ENCODE measurements at places on chromosomes 1 and 21.
A peak's percentile ranks its signal among the peaks of the same experiment; 100 is the strongest.

- peak; percentile 18 for DNase-seq
Observed at GRCh38 chr21:34707876-34708325, 39.1 kb downstream of the CLIC6 start.

- DNase-seq: no peak
Observed at GRCh38 chr1:97849345-97850340, 71.2 kb downstream of the DPYD start.

GRCh38 chr1:182095946-182096345, 34.4 kb upstream of the ZNF648 start:
- DNase-seq: no peak

GRCh38 chr1:157363660-157364140, 188.6 kb downstream of the FCRL5 start:
- no peak for DNase-seq

GRCh38 chr1:215040190-215040589, 42.3 kb upstream of the KCNK2 start:
- DNase-seq: no peak

DNA sequence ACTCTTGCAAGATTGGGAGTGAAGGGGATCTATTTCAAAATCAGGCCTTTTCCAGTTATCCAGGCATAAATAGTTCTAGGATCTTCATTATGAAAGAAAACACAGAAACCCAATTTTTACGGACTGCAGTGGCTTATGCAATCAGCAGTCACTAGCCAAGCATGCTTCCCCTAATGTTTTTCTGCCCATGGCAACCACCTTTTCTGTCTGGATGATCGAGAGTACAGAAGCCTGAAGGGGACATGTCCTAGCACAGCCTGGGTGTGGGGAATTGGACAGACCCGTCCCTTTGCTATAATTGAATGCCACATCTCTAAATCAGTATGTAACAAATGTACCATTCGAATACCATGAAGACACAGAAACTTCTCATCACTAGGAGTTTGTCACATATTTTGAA, 29.8 kb upstream of the NCAM2 start:
- DNase-seq: no peak

GRCh38 chr1:5376538-5377247, 615.5 kb downstream of the NPHP4 start:
- DNase-seq: no peak

DNA sequence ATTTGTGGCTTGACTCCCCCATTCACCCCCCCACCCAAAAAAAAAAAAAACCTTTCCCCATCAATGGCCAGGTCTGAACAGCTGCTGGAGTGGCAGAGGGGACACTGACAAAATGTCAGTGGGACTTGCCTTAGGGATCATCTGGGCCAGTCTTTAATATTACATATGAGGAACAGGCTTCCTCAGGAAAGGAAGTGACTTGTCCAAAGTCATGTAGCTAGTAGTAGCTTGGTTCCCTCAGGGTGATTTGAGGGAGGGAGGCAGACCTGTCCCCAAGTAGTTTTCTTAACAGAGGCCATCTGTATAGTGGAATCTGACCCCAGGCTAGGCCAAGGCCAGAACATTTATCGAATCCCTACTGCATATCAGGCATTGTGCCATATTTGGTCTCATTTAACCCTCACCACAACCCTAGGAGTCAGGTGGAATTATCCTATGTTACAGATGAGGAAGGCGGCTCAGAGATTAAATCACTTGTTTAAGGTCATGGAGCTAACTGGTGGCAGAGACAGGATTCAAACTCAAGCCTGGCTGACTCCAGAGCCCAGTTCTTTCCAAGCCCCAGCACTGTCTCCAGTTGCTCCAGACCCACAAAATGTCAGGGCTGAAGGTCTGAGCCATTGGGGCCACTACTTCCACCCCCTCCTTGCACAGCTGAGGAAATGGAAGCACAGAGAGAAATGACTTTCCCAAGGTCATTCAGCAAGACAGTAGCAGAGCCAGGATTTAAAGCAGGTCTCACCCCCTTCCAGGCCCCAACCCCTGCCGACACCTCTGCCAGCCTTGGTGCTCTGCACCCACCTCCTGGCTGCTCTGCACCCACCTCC, 10.4 kb downstream of the ZBTB7B start:
- no peak for DNase-seq

DNA sequence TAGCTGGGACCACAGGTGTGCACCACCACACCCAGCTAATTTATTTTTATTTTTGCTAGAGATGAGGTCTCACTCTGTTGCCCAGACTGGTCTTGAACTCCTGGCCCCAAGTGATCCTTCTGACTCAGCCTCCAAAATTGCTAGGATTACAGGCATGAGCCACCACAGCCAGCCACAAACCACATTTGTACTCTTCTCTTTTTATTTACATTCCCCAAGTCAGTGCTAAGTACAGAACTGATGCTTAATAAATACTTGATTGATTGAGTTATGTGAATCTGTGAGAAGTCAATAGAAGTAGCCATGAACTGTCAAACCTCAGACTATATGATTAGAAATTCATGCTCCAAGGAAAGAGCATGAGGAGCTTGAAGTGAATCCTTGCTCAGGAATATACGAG, 48.5 kb upstream of the S1PR1 start:
- DNase-seq: no peak

DNA sequence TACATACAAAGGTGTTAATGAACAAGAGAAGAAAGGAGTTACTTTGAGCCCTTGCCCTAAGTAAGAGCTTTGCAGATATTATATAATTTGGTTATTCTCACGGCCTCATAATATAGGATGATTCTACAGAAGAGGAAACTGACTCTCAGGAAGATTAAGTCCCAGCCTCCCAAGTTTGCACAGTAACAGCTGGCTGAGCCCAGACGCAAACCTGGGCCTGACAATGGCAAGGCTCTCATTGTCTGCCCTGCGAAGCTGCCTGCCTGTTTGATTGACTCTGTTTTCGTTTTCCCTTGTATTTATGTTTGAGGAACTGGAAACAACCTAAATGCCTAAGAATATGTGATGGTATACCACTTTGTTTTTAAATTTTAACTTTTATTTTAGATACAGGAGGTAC, 76.2 kb upstream of the PGBD5 start:
- no peak for DNase-seq

GRCh38 chr1:54652168-54652567, 10.6 kb downstream of the MROH7 start:
- DNase-seq: no peak

DNA sequence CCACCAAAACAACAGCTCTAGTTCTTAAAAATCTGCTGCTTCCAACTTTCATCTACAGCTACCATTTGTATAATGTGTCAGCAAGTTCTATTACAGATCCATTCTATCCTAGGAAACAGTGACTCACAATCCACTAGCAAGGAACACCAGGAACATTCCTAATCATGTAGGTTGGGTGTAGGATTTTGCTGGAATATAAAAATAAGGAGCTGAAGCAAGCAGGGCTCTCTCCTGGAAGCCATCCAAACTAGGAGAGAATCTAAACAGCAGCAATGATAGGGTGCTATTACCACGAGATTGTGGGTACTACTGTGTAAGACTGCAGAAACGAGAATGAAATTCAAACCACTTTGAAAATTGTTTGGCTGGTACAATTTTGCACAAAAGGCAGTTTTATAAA, 135.0 kb downstream of the PTPN14 start:
- no peak for DNase-seq

DNA sequence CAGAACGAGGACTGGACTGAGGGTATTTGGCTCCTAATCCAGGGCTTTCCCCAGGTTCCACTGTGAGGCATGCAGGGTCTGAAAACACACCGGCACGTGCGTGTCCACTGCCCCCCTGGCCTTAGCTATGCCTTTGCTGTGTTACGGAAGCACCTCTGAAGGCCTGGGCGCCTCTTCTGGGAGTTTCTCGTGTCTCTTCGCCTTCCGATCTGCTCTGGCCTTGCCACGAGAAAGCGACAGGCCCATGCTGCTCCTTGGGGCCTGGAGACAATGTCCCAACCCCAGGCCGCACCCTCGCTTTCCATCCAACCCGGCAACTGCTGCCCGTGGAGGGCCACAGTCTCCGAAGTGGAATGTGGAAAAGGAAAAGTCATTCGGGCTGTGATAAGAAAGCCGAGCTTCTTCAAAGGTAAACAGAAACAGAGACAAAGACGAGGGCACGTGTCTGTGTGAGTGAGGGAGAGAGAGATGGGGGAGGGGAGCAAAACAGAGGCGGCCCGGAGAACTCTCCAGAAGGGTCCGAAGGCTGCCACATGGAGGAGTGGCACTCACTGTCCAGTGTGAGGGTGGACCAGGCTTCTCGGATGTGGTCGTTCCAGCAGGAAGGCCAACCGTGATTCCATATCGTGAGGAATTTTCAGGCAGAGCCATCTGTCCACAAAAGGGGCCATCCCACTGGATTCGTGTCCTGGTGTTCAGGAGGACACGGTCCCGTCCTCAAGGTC, 3.4 kb upstream of the UMODL1 start:
- no peak for DNase-seq

- DNase-seq: no peak
Observed at GRCh38 chr1:1862905-1863547, 27.9 kb downstream of the GNB1 start.

DNA sequence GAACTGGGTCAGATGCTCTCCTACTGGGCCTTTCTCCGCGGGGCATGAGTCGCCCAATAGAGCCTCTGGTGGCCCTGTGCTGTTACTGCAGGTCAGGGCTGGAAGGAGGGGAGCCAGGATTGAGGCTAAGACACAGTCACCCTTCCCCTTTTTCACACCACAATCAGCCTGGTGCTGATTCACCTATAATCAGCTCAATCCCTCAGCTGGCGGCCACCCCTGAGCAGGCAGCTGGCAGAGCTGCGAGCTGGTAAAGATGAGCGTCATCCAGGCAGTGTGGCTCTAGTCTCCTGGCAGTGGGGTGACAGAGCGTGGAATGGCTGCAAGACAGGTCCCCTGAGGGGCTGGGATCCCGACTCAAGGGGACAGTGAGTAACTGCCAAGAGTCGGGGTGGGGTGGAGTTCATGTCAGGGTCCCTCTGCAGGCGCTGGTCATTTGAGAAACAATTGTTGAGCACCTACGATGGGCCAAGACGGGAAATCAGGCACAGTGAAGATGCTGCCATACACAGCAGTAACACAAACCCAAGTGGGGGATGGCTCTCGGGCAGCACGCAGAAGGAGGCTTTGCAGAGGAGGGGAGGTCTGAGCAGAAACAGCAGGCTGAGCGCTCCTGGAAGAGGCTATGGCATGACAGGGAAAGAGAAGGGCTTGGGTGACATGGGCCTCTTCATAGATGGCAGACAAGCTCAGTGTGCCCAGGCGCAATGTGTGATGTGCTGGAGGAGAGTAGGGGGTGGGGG, 21.8 kb downstream of the ATF3 start:
- peak; percentile 50 for DNase-seq

DNA sequence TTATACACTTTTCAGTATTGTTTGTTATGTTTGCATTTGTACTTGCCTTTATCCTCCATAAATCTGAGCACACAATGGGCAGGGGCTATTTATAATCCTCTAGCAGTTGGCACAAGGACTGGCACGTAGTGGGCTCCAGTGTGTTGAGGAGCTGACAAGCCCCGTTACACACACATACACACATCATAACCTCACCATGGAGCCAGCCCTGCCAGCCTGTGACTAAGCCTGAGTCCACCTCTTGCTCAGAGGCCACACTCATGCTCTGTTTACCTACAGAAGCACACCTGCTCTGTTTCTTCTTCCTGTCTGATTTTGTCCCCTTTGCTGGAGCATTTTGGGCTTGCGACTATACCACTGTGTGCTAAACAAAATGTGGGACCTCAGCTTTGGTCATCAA, 64.5 kb upstream of the SPATA6 start:
- DNase-seq: no peak

- no peak for DNase-seq
Observed at GRCh38 chr1:41827991-41828570, 90.6 kb downstream of the HIVEP3 start.

GRCh38 chr1:59673573-59674450, 140.9 kb upstream of the HOOK1 start:
- no peak for DNase-seq

- no peak for DNase-seq
Observed at GRCh38 chr1:51736702-51737101, 119.8 kb downstream of the OSBPL9 start.

DNA sequence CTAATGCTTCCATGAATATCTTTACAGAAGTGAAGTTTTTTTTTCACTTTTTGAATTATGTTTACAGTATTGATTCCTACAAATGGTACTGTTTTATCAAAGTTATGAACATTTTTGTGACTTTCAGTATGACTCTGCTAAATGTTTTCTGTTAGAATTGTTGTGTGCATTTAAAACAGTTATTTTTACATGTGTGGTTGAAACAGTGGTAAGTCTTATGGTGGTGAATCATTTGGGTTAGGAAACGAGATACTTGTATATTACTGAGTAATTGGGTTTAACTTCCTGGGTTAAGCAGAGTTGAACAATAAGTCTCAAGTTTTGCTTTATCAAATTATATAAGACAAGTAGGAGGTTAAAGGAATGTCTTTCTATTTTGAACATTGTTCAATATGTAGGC, 66.8 kb downstream of the VPS13D start:
- DNase-seq: no peak

DNA sequence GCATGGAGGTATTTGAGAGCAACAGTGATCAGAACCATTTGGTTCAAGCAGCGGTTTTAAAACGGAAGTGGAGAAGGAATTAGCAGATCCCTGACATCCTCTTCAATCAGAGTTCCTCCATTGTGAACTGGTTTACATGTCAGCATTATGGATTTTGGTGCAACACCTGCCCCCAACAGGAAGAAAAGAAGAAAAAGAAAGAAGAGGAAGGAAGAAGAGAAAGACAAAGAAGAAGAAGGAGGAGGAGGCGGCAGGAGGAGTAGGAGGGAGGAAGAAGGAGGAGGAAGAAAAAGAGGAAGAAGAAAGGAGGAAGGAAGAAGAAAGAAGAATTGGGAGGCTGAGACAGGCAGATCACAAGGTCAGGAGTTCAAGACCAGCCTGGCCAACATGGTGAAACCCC, 17.4 kb downstream of the NDUFS5 start:
- no peak for DNase-seq

GRCh38 chr21:34745557-34746255, 76.9 kb downstream of the CLIC6 start:
- peak; percentile 24 for DNase-seq

GRCh38 chr1:203101813-203102634, 16.2 kb upstream of the MYOG start:
- DNase-seq: no peak

DNA sequence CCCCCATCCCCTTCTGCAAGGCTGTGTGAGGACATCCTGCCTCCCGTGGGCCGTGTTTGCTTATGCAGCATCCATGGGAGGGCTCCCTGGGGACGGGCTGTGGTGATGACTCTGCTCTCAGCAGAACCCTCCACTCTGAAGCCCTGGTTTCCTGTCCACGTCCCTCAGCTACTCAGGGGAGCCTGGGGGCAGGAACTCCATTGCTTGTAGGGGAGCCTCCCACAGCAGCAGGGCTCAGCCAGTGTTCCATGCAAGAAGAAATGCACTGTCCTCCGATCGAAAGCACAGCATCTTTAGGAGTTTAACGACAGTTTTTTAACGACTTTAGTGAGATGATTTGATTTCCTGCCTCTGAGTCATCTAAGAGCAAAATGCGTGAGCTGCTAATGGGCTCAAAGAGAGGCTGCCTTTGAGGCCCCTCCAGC, 8.3 kb upstream of the KCNAB2 start:
- DNase-seq: no peak

DNA sequence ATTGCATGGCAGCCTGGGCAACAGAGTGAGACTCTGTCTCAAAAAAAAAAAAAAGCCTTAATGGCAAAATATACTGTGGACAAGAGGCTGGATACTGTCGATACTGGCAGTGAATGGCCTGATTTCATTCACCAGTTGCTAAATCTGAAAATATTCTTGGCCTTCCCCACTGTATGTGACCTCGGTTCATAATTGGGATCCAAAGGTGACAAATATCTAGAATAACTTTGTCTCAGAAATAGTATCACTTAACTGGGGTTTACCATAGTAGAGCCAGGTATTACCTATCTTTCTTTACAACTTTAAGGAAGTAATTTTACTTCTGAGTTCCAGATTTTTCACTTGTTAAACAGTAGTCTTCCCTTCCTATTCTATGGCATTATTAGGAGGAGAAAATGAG, 8.4 kb downstream of the MTF2 start:
- DNase-seq: no peak

Data from stimulated activated CD8-positive, alpha-beta memory T cell treated with anti-CD3 and anti-CD28 coated beads, Interleukin-4, amount 100 ng/mL, for 24 hours (primary cell).